ENCODE measurements at places on chromosomes 7 and 10.

- DNase-seq, result no peak
Measured at GRCh38 chr7:153443032-153443701, 609.0 kb upstream of the DPP6 start.

GRCh38 chr10:33363106-33363505, 28.6 kb upstream of the NRP1 start:
- no peak for DNase-seq

GRCh38 chr10:55813451-55814170, 547.4 kb downstream of the ZWINT start:
- no peak for DNase-seq

DNA sequence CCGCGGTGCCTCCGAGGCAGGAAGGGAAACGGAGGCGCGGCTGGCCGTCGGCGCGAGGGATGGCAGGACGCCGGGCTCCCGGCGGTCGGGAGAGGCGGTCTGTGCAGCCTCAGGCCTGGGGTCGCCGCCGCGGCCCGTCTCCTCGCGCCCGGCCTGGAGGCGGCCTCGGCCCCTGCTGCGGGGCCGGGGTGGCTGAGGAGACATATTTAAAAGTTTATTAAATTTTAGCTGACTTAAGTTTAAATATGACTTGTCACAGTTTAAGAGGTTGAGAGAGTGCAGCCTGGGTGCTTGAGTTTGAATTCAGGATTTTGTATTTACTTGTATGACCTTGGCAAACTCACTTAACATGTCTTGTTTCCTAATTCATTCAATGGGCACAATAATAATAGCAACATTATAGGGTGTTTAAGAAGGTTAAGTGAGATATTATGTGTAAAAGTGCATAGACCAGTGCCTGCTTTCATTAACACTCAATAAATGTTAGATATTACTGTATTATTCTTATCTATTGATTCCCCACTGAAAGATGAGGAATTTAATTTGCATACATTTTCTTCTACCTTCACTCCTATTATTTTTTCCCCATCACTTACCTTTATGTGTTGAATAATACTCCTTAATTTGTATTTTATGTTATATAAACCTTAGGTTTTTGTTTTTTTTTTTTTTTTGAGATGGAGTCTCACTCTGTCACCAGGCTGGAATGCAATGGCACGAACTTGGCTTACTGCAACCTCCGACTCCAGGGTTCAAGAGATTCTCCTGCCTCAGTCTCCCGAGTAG, 718 bp downstream of the DYNC2I1 start:
- DNase-seq, result no peak

DNA sequence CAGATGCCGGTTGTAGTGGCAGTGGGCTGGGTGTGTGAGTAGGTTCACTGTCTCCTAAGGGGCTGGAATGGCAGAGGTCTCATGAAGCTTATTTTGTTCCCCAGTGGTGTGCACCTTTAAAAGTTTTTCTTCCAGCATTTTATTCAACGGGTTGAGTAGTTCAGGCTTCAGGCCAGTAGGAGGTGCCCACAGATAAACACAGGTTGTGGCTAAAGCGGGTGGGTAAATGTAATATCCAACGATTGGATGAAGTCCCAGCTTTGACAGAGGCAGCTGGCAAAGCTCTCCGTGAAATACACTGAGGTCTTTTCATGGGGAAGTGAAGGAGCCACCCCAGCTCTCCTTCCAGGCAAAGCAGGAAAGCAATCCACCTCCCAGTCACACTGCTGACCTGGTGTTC, 339.8 kb upstream of the LRRTM3 start:
- no peak for DNase-seq

DNA sequence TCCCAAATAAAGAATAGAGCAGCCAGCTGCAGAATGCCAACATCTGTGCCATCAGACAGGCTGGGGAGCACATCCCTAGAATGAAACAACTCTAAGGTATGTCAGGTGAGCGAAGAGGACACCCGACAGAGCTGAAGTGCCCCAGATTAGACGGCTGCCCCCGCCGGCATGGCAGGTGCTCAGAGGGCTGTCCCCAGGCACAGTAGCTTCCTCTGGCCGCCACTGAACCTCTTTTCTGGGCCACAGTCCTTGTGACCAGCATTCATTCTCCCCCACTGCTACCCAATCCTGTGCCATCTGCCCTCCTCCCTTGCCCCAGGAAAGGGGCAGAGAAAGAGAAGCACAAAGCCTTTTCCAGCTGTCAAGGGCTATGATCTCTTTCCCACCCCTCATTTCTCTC, 41.7 kb downstream of the RGS10 start:
- DNase-seq, result no peak

DNA sequence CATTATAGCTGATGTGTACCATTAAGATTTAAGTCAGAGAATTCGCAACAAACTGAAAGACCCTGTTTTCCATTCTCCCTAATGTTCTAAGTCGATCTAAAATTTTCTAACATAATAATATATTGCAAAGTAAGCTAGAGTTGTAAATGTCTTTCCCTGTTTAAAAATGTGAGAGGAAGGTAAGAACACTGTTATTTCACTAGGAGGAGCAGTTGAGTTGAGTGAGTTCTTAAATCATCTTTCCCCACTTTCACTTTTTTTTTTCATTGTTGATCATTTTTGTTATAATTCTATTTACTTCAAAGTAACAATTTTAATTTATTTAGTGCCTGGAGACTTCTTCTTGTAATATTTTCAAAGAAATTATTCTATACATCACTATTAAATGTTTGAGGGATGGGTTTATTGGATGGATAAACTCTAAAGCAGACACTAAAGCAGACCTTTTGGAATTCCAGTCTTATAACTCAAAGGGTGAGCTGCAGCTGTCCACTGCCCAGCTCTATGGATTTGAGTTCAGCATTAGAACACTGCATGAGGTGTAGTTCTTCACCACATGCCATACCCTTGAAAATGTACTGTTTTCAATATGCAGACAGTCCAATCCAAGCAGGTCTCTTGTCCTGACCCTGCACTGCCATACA, 181.3 kb upstream of the FZD1 start:
- DNase-seq, result no peak

DNA sequence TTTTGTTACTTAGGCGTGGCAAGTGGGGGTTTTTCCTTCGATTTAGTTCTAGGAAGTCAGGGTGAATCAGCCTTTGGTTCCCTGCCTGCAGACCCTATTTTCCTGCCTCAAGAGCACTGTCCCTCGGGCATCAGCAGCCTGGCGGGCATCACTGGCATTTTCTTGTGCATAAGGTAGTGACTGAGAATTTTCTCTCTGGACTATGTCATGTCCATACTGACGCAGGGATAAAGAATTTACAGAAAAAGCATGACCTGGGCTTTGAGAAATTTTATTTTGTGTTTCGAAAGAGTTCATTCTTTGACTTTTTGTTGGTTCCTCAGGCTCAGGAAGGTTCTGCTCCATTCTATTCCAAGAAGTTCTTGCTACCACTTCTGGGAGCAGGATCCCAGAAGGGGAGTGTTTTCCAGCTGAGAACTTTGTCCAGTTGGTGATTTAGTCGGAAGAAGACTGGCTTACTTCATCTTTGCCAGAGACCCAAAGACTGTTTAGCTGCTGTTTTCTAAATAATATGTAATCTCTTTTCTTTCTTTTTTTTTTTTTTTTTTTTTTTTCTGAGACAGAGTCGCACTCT, 213.9 kb upstream of the SH2B2 start:
- no peak for DNase-seq

GRCh38 chr7:102103027-102103372, 183.7 kb upstream of the SH2B2 start:
- no peak for DNase-seq

DNA sequence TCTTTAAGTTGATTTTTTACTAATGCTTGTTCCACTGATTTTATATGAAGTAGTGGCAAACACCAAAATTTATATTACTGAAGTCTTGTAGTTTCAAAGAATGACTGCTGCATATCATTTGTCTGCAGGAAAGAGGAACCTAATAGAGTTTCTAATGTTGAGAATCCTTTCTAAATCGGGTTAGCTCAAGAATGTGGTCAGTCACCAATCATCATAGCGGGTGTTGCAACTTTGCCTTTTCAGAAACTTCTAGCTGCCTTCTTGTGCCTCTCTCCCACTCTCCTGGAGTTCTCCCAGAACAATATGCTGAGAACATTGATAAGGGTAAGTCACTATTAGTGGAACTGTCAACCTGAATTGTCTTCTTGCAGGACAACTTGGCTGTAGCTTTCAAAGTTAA, 524.8 kb upstream of the SORCS1 start:
- DNase-seq, result no peak

- no peak for DNase-seq
Measured at GRCh38 chr10:111128331-111129180, 51.7 kb downstream of the ADRA2A start.

DNA sequence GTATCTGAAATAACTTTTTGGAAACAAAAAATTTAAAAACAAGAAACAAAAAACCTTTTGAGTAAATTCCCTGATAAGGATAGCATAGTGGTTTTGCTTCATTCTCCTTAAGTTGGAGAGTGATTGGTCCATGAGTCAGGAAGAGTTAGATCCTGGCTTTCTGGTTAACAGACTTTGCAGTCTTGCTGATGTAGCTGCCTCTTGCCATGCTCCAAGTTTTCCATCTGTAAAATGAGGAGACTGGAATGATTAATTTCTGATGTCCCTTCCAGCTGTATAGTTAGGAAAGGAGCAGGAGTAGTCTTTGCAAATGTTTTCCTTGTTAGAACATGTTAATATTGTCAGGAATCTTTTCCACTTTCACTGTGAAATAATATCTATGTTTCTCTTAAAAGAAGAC, 266.6 kb downstream of the DNAJB9 start:
- no peak for DNase-seq

DNA sequence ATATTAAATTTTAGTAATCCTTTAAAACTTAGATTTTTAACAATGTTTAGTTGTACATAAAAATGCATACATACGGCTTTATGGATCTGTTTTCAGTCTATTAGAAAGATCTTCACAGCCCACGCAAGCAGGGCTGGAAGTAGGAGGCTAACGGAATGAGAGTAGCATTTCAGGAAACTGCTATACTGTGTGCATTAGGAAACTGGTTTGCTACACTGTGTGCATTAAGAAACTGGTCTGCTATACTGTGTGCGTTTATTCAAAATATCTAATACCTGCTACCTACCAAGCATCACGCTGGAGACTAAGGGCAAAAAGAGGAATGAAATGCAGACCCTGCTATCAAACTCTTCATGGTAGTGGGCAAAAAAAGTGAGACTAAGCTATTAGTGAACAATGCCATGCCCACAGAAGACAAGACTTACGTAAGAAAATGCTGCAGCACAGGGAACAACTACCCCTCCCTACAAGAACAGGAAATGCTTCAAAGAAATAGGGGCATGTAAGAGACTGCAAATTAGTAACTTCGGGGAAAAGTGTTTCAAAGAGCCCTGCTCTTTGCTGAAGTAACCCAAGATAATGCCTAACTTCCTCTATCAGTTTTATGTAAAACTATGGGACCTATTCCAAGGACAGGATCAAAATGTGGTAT, 11.3 kb downstream of the RAB11FIP2 start:
- no peak for DNase-seq

GRCh38 chr7:148715027-148715426, 16.3 kb downstream of the CUL1 start:
- DNase-seq, result no peak

DNA sequence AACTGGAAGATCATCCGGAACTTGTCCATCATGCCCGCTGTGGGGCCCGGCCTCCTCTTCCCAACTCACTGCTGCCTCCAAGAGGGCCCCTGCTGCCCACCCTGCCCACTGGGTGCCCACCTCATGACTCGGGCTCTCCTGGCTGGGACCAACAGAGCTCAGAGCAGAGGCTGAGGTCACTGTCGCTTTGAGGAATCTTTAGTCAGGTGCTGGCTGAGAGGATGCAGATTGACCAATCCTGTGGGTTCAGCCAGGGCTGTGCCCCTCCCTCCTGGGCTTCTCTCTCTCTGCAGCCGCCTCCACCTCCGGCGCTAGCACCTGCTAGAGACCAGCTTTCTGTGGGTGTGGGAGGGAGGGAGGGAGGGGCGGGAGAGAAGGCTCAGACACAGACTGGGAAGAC, at the start of gene CALHM1:
TSS of gene CALHM1 (minus strand) at position 181 of the 400 bp plus-strand sequence. CDS start at position 32, 149 bp downstream.
- DNase-seq, result no peak

GRCh38 chr10:28997734-28998133, 291.1 kb upstream of the LYZL1 start:
- DNase-seq, result no peak

- DNase-seq, result no peak
Measured at GRCh38 chr10:62199584-62199983, 69.1 kb downstream of the RTKN2 start.

DNA sequence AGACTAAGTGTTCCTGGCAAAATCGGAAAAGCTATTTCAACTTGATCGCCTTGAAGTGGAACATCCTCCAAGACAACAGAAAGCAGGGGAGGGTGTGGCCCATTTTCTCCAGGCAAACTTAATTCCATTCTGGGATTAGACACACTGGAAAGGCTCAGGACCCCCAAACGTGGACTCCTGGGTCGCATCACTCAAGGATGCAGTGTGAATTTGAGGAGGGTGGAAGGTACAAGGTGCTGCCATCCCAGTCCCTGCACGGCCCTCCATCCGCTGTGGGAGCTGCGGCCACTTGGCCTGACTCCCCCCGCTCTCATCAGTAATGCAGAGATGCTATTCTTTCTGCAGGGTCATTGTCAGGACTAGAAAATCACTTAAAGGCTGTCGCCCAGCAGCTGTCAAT, 2.4 kb downstream of the CNPY1 start:
- DNase-seq, result no peak

GRCh38 chr10:109040622-109041021, 882.7 kb downstream of the XPNPEP1 start:
- DNase-seq, result no peak

- no peak for DNase-seq
Measured at GRCh38 chr7:133549633-133550032, 296.8 kb downstream of the EXOC4 start.

DNA sequence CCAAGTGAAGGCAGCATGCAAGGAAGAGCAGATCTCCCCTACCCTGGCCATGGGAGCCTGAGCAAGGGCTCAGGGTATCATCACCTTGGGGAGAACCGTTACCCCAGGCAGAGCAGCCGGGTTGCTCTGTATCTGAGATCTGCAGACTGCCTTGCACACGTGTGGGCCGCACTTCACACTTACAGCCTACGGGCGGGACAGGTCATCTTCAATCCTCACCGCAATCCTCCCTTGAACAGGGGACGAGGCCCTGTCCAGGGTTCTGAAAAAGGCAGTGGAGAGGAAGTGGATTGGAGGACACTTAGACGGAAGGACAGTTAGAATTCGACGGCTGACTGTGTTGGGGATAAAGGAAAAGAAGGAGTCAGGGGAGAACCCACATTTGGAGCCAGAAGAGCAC, 51.4 kb downstream of the NPS start:
- no peak for DNase-seq

- no peak for DNase-seq
Measured at GRCh38 chr7:16511314-16511713, 15.3 kb upstream of the LRRC72 start.

- no peak for DNase-seq
Measured at GRCh38 chr10:43955978-43956377, 307.3 kb upstream of the ZNF32 start.
